CD4-positive, CD25-positive, alpha-beta regulatory T cell (primary cell): ENCODE measurements at places on chromosomes 13 and 19.

DNA sequence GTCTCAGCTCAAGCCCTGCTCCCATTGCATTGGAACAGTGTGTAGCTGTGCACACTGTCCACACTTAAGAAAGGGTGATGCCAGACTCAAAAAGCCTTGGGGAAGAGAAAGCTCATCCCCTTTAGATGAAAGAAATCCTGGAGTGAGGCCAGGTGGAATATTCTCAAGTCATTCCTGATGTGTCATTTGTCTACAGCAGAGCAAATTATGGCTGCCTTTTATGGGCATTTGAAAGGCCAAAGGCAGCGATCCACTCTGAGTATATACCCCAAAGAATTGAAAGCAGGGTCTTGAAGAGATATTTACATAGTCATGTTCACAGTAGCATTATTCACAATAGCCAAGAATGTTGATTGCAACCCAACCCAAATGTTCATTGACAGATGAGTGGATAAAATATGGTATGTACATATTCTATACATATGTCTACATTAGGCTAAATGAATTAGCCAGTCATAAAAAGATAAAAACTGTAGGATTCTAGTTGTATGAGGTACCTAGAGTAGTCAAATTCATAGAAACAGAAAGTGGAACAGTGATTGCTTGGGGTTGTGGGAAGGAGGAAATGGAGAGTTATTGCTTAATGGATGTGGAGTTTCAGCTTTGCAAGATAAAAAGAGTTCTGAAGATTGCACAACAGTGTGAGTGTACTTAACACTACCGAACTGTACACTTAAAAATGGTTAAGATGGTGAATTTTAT, 214.9 kb downstream of the KCNRG start:
- DNase-seq: no peak

- no peak for DNase-seq
Measured at GRCh38 chr19:9839415-9839814, 4.3 kb downstream of the PIN1 start.

DNA sequence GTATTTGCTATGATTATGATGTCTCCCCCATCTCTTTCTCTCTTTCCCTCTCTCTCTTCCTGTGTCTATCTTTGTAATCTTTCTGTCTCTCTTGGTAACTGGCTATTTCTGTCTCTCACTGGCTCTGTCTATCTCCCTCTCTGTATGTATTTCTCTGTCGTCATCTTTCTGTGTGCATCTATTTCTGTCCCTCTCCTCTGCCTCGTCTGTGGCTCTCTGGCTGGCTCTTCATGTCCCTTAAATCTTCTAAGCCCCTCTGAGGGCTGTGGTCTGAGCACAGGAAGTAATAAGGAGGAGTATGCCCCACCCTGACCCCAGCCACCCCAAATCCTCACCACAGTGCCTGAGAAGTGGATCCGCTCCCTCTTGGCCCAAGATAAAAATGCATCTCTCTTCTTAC, 104.4 kb downstream of the DNAJC15 start:
- no peak for DNase-seq

DNA sequence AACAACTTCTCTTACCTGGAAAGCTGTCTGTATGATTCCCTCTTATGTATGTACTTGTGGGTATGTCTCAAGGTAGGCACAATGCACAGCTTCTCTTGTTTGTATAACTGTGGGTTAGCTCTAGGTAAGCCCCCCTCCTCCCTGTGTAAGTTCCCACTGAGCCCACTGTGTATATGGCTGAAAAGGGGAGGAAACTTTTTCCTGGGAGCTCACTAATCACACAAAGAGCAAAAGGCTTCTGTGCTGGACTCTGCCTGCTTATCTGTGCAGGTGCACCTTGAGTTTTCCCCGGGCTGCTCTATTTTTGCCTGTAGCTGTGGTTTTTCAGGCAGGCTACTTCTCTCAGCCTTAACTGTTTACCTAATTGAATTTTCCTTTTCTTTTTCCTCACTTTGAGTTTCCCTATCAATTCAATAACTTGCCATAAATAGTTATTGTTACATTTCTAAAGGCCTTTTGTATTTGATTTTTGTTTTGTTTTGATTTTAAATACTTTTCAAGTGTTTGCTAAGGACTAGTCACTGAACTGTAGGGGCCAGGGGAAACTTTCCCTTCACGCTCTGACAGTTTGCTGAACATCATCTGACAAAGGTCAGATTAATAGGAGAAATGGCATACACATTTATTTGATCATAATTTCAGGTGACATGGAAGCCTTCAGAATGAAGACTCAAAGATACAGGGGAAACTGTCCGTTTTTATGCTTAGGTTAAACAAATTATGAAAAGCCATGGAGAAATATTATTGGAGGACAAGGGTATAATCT, 423.5 kb upstream of the ATXN8OS start:
- DNase-seq: no peak

DNA sequence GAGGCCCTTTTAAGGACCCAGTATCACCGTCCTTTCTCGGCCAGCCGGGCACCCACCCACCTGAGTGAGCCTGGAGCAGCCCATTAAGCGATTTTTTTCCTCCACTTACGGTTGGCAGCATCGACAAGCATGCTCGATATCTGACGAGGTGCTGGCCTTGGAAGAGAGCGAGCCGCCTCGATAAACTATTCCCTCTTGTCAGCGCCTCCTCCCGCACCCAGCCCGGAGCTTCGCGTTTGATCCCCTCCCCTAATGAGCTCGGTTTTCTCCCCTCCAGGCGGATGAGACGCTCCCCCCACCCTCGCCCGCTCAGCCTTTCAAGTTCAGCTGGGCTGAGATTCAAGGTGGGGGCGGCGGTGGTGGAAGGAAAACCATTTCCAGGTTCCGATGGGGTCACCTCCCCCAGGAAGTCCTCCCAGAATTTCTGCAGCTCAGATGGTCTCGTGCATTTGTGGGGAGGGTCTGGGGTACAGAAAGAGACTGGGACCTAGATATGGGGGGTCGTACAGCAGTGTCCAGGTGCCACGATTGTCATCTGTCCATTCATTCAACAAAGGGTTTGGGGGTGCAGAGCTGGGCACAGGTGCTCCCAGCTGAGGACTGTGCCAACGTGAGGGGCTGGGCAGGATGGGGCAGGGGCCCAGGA, 18.9 kb upstream of the ONECUT3 start:
- no peak for DNase-seq

DNA sequence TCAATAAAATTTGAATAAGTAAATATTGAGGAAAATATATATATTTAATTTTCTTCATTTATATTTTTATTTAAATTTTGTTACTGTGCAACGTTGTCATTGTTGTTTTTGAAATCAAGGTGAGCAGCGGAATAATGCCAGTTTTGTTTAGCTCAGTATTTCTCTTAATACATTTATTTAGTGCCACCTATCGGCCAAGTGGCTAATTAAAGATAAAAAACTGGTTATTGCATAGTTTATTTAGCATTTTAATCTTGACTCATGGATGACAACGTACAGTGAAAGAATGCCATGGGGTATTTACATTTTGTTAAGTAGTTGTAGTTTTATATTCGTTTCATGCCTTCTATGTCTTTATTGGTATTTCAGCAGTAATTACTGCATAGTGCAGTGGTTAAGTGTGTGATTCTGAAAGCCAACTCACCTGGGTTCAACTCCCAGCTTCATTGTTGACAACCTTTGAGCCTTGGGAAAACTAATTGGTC, 265.9 kb downstream of the MYO16 start:
- peak; percentile 58 for DNase-seq

DNA sequence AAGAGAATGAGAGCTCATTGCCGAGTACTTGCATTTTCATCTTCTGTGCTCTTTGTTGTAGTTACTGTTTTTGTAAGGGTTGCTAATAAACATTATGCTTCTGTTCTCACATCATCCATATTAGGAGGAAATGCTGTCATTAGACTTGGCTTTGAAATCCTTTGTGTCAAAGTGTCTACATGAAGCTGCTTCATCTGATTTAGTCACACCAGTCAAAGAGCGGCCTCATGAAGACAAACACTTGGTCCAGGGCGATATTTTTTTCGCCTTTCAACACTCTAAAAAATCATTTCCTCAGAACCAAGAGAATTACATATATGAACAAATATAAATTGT, 105.0 kb downstream of the SPRY2 start:
- no peak for DNase-seq

- no peak for DNase-seq
Measured at GRCh38 chr19:31340042-31341025, 8.9 kb downstream of the TSHZ3 start.

- DNase-seq: no peak
Measured at GRCh38 chr13:44464471-44464870, 90.8 kb downstream of the SERP2 start.

GRCh38 chr13:107743100-107743499, 472.2 kb downstream of the LIG4 start:
- DNase-seq: no peak

GRCh38 chr19:35310811-35311465, 18.0 kb upstream of the CD22 start:
- DNase-seq: no peak

DNA sequence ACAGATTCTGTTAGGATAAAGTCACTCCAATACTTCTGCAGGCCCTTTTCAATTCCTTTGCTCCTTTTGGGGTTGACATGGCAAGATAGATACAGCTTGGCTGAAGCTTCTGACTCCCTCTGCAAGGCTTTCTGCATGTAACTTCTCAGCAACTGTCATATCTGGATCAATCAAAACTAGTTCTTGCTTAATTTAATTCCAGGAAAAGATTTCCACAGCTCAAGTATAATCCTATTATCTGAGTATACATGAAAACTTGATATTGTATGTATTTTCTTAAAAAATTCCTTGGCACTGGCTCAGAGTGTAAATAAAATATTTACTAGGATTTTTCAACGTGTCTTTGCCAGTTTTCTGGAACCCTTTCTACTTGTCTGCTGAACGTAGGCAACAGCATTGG, 109.6 kb downstream of the STARD13 start:
- DNase-seq: no peak

GRCh38 chr13:30268673-30269072, 38.7 kb downstream of the KATNAL1 start:
- DNase-seq: no peak

GRCh38 chr13:84843368-84843767, 955.9 kb downstream of the SLITRK6 start:
- no peak for DNase-seq

- no peak for DNase-seq
Measured at GRCh38 chr19:43560687-43561086, 14.6 kb downstream of the XRCC1 start.

- DNase-seq: peak; percentile 73
Measured at GRCh38 chr19:6772028-6772865, at the start of gene VAV1. TSS of gene VAV1 (plus strand) at chr19:6772708. CDS start at chr19:6772808, 100 bp downstream.

DNA sequence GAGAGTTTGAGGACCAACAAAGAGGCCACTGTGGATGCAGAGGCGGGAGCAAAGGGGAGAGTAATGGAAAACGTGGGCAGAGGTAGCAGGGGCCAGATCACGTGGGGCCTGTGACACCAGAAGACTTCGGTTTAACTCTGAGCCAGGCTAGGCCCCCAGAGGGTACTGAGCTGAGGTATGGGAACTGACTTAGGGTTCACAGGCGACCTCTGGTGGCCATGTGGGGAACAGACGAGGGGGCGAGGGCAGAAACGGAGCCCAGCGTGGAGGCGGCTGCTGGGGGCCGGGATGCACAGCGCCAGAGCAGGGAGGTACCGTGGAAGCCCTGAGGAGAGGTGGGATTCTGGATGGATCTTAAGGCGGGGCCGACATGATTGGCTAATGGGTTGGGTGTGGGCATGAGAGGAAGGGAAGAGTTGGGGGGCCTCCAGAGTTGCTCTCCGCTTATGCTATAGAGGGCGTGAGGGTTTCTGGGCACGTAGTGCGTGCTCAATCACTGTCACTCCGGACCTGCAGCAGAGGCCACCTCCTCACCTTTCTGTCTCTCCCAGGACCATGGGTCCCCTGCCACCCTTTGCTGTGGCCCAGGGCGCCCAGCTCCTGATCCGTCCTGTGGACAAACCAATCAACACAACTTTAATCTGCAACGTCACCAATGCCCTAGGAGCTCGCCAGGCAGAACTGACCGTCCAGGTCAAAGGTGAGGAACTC, 13.7 kb downstream of the PVR start:
- peak; percentile 48 for DNase-seq

DNA sequence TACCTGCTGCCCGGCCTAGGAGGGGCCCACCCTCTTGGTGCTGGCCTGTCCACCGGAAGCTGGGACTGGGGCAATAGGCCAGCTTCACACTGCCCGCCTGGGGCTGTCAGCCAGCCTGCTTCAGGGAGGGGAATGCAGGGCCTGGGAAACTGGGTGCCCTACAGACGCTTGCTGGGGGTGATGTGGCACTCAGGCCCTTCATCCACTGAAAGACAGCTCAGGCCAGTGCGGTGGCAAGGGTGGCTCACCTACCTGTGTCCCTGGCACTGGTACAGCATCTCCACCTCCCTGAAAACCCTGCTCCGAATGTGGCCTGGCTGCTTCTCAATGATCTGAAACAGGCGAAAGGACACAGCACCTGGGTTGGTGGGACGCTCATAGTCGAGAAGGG, 7.8 kb downstream of the MKNK2 start:
- no peak for DNase-seq

DNA sequence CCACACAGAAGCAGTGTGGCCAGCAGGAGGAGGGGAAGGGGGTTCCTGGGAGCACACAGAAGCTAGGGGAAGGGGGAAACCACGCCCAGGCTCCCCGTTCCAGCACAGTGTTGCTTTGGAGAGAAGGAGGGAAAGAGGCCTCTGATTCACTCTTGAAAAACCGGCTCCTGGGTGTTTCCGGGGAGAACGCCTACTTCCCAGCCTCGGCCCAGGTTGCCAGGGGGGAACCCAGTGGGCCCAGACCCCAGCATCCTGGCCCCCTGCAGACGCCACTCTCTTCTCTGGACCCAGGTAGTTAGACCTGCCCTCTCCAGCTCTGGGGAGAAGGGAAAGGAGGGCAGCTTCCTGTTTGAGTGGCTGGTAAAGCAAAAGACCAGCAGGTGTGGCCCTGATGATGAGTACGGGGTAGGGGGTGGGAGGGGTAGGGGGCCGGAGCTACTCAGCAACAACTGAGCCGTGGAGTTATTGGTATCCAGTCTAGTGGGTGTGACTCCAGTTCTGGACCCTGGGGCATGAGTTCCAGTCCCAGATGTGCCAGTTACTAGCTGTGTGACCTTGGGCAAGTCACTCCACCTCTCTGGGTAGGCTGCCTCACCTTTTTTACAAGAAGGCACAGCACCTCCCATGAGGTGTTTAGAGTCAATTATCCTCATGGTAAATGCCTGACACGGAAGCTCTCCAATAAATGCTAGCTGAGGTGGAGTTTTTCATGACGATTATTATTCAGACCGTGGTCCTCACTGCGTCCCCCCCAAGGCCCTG, 836 bp downstream of the GIPC1 start:
- peak; percentile 48 for DNase-seq

- DNase-seq: peak; percentile 32
Measured at GRCh38 chr19:32201636-32202051, 143.8 kb upstream of the ZNF507 start.

DNA sequence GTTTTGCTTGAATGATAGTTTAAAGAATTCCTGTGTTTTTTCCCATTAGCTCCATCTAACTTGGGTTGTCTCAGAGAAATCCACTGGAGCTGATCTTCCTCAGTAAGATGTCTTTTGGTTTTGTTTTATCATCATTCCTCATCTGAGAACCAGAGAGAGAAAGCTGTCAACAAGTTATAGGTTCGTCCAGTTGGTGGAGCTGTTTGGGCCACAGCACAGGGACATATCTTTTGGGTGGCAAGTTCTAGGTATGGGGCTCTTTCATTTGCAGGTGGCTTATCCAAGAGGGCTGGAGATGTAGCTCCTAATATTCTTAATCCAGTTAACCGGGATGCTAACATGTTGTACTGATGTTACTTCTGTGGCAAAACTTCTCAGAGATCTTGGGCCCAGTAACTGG, 174.2 kb downstream of the KCNRG start:
- DNase-seq: peak; percentile 25

- DNase-seq: no peak
Measured at GRCh38 chr13:99335603-99336002, 28.4 kb upstream of the GPR183 start.
